Aorta (tissue), 5 donors: ENCODE measurements at places on chromosomes 2 and 18. TPM values are rescaled to one million over a fixed set of nuclear protein-coding genes. Genes with fewer than 3 reads are reported as not detected.

DNA sequence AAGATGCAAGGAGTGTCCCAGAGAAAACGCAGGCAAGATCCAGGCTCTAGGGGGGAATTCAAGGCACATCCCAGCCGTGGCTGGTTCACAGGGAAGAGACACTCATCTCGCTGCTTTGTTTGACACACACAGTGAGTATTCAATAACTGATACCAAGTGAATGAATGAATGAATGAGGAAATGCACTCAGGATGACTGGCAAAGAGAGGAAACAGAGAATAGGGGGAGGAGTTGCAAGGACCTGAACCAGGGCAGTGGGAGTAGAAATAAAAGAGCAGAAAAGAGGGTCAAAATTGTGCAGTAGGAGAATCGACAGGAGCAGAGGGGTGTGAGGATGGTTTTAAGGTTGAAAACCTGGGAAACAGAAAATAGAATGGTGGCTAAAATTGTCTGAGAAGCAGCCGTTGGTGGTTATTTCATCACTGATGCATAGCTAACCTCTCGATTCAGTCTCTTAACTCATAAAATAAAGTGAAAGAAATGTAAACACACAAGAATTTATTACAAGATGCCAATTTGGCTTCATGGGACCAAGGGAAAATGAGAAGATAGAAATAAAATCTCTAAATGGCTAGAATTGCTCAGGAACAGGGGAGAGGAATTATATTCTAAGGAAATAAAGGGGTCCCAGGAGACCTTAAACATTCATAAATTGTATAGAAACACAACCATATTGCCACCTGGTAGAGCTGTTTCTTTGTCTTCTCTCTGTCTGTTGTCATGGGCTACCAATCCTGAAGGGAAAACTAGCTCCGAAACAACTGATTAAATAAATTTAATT is 63.9 kb upstream of the PHLPP1 start:
- no peaks in the 10 kb centered on the region for H3K27me3 ChIP-seq
- DNase-seq = no peak
- no peak overlapping the region for H3K4me3 ChIP-seq
- no peaks in the 10 kb centered on the region for H3K4me1 ChIP-seq
- no peak overlapping the region for H3K27ac ChIP-seq

Gene TTL
- 33.6 TPM for total RNA-seq

Gene SKOR2
- total RNA-seq = not detected

Gene ABCB11
- total RNA-seq = not detected
